ENCODE measurements at places on chromosomes 1 and 21. TPM values are rescaled to one million over a fixed set of nuclear protein-coding genes. Genes with fewer than 3 reads are reported as not detected.

- DNase-seq, result peak; percentile 8
These were observed 33.3 kb upstream of the TENT5C start for GRCh38 chr1:117572546-117572945.

GRCh38 chr1:118717893-118718292, 270.2 kb downstream of the TBX15 start:
- DNase-seq, result no peak

The ZBTB8A gene
- total RNA-seq, result 8.1 TPM

DNA sequence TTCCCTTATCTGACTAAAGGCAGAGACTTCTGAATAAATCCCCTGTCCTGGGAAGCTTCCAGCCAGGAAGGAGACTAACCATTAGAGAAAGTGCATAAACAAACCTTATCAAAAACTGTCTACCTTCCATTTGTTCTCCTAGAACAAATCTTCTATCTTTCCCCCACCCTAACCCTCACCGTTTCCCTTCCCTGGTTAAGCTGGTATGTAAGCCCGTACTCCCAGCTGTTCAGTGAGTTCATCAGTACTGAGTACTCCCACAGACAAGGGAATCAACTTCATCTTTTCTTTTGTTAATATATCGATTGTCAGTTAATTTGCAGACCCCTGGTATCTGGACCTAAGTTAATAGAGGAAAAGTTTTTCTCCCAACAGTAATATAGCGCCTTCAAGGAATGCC, 20.1 kb upstream of the COG2 start:
- DNase-seq, result no peak

The USP24 gene
- 41.7 TPM for total RNA-seq

DNA sequence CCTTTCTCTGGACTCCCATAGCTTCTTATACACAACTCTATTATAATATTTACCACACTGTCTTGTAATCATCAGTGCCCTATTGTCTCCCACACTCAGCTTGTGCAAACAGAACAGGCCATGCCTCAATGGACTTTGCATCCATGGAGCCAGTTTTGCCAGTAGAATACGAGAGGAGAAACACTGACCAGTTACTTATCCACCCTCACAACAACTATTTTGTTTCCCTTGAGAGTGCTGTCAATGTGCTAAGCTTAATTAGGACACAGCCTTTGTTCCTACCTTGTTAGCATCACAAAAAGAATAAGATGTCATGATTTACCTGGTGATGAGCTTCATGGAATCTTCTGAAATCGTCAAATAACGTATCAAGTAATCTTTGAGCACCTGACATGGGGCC, 18.1 kb upstream of the LRRC52 start:
- no peak for DNase-seq

The THEM5 gene
- total RNA-seq, result not detected

DNA sequence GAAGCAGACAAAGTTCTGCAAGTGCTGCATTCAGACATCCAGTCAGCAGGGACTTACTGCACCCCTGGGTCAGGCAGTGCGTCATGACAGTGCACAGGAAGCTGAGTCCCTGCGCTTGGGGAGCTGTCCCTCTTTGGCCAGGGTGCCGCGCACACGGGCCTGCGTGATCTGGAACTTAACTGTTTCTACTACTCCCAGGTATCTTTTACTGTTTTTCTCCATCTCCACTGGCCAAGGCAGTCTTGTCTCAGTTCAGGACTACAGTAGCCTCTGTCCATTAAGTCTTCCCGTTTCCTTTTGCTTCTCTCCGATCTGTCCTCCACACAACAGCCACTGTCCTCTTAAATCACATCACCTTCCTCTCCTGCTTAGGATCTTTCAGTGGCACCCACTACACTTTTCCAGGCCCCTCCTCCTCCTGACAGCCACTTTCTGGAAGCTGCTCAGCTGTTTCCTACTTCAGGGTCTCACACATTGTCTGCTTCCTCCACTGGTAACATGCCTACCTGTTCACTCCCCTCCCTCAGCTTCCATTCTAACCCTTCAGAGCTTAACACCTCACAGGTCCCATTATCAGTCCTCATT, 15.9 kb downstream of the ERRFI1 start:
- DNase-seq, result no peak

- no peak for DNase-seq
These were observed 1017.0 kb downstream of the MRPL39 start for GRCh38 chr21:24590261-24590660.

The PGLYRP4 gene
- total RNA-seq, result 0.27 TPM

- no peak for DNase-seq
These were observed 2.8 kb downstream of the GALNT2 start for GRCh38 chr1:230069796-230070195.

DNA sequence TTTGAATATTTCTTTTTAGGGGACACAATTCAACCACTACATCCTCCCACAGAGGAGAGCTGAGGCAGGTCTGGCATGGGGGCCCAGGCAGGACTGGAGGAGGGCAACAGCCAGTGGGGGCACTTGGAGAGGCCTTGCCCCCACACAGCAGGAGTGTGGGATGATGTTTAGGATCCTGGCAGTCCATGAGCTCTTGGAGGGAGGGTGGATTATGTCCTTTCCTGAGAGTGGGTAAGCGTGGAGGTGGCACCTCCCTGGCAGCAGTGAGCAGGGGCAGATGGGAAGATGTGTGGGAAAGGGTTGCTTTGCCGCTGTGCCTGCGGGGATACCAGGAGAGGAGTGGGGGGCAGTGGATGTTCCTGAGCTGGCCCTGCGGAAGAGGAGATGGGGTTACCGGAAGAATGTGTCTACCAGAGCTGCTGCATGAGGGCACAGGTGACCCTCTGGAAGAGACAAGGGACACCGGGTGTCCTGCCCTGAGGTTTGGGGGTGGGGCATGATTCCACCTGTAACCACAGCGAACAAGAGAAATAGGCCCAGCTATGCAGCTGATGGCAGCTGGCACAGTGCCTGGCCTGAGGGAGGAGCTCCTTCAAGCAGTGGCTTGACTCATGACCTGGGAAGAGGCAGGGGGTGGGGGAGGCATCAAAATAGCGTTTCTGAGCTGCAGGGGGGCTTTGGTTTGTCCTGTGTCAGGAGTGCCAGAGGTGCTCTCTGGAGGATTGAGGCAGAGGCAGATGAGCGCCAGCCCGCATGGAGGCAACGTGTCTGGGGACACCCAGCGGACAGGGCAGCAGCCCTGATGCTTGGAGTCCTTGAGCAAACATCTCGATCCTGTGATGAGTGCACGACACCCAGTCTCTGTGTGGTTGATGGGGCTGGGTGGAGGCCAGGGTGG, 123.9 kb upstream of the TMPRSS2 start:
- no peak for DNase-seq

The HSD3B1 gene
- total RNA-seq, result not detected

DNA sequence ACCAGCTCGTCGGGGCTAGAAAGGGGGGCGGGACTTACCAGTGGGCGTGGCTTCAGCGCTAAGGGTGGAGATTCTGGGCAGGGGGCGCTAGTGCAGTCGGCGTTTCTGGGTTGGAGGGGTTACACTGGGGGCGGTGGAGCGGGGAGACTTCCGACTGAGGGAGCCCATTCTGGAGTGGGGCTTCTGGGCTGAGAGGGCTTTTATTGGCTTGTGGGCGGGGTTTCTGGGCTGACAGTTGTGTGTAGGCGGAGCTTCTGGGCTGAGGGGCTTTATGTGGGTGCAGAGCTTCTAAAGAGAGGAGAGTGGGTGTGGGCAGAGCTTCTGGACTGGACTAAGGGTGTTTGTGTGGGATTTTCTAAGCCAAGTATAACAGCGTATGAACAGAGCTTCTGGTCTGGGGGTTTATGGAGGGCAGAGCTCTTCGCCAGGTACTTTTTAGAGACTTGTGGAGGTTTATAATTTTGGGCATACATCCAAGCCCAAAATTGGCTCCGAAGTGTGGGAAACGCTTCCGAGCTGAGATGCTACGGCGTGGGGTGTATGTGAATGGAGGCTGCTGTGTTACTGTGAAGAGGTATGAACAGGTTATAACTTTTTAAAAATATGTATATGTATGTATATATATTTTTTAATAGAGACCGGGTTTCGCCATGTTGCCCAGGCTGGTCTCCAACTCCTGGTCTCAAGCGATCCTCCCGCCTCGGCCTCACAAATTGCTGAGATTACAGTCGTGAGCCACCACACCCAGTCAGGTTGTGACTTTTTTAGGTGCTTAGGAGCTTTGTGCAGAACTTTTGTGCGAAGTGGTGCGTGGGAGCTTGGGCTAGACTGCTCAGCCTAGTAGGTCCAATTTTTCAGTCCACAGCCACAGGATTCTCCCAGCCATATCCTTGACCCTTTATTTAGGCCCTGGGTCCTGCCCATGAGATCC, 825 bp downstream of the TMEM39B start:
- peak; percentile 97 for DNase-seq

- no peak for DNase-seq
These were observed 21.2 kb upstream of the TSPAN1 start for GRCh38 chr1:46153732-46154131.

DNA sequence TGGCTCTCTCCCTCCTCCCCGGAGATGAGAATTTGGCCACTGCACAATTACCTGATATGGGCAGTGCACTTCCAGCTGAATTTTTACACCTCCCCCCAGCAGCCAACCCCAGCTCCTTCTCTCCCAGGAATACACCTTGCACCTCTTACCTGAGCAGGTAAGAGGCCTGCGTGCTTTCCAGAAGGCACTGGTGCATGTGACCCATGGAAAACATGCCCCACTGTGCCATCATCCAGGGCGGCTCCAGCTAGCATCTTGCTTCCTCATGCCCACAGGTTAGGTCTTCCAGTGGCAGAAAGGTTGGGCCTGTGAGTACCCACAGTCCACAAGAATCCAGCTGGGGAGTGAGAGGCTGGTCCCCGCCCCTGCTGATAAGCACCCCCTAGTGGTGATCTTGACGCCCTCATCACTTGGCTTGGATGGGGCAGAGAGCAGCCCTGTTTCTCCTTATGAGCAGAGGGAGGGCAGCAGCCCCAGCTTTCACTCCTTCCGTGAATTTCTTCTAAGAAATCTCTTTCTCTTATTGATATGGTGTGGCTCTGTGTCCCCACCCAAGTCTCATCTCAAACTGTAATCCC, 57.8 kb downstream of the EDARADD start:
- peak; percentile 62 for DNase-seq

DNA sequence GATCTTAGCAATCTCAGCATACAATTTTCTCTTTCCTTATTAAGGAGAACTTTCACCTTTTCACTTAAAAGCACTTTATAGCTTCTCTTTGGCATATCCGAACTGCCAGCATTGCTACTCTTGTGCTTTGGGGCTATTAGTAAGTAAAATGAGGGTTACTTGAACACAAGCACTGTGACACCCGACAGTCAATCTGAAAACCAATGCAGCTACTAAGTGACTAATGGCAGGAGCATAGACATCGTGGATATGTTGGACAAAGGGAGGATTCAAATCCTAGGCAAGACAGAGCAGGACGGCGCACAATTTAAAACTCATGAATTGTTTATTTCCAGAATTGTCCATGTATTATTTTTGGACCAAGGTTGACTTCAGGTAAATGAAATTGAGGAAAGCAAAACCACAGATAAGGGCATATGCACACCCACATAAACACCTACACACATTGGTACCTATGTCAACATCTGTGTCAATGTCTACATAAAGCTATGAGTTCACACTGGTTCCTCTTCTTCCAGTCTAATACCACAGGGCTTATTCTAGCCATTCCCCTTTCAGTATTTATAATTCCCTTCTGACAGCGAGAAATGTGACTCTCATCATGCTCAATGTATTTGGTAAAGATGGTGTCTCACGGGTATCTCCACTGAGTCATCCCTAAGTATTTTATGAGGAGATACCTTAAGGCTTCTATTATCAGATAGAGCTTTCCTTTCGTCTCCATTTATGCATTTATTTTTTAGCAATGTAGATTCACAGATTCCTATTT, 75.3 kb upstream of the RALGPS2 start:
- DNase-seq, result no peak

The PTPN14 gene
- total RNA-seq, result 4.6 TPM

The CRYBG2 gene
- under 0.01 TPM for total RNA-seq

DNA sequence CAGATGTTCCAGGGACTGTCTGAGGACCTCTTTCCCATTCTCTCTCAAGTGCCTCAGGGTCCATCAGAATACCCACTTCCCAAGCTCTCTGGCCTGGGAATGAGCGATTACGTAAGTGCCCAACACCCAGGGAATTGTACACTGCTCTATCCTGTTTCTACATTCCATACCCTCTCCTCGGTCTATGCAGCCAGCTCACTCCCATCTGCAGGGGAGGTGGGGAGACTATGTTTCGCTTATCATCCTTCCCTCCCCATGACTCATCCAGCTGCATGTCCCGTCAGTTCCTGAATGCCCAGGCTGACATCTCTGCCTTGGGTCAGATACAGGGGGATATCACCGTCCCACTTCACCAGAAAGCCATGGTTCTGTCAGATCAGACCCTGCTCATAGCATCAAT, 34.5 kb upstream of the CD1D start:
- no peak for DNase-seq

DNA sequence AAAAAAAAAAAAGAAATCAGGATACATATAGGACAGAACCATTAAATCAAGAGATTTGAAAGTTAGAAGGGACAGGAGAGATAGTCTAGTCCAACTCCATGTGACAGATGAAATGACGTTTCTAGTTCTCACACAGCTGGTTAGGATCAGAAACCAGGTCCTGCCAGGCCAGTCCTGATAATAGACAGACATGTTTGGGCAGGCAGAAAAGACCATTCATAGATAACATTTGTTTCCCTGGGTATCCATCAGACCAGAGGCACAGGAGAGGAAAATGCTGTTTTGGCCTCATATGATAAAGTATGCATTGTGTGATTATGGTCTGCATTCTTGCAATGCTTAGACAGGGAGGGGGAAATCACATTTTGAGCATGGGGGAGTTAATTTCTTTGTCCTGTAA, 29.3 kb downstream of the ZBTB8B start:
- no peak for DNase-seq

DNA sequence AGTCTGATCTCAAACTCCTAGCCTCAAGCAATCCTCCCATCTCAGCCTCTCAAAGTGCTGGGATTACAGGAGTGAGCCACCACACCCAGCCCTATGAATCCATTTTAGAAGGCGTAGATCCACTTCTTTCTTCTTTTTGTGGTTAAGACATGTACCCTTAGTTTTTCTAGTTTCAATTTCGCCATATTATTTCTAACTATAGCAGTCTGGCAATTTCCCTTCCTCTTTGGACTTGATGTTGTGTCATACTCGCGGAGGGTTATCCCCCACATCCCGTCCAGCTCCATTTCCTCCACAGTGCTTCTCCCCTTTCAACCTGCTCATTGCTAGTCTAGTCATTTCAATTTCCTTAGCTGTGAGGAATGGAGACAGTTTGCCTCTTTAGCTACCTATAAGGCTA, 5.2 kb upstream of the LRRC8D start:
- DNase-seq, result peak; percentile 61

DNA sequence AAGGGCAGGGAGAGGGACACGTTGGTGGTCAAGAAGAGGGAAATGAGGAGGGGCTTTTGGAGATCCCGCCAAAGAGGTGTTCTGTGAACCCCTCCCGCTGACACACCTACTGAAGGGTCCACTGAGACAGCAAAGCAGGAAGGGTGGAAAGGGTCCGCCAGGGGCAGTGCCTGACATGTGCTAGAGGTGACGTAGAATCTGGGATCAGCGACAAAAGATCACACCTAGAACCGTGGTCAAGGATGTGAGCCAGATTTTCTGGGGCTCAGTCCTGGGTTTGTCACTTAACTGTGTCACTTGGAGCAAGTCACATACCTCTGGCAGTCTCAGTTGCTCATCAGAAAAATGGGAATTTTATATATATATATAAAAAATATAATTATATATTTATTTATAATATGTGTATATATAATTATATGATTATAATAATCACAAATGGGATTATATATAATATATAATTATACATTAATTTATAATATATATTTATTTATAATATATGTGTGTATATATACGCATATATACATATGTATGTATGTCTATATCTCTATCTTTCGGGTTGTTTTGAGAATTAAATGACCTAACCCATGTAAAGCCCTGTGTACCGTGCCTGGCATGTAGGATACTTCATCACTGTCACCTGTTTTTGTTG, 35.0 kb upstream of the ATP5PO start:
- DNase-seq, result no peak

Data from hematopoietic multipotent progenitor cell (in vitro differentiated cells).